Daoy (cell line): ENCODE measurements at places on chromosomes 7 and 10. TPM values are rescaled to one million over a fixed set of nuclear protein-coding genes. Genes with fewer than 3 reads are reported as not detected.

Gene AASS
- 39.8 and 44.1 TPM in 2 replicates for total RNA-seq

DNA sequence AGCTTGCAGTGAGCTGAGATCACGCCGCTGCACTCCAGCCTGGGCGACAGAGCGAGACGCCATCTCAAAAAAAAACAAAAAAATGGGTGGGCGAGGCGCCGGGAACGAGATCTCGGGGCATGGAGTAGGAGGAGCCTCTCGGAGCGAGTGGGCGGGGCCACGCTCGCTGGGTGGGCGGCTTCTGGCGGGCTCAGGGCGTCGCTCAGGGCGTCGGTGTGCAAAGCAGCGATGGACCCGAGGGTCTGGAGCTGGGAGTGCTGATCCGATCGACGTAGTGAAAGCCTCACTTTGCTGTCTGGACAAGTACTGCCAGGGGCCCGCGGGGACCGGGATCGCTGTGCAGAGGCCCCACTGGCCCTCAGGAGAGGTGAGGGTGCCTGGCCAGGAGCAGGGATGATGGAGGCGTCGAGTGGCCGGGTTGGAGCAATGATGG, 22.6 kb upstream of the AMZ1 start:
- no peak for DNase-seq

DNA sequence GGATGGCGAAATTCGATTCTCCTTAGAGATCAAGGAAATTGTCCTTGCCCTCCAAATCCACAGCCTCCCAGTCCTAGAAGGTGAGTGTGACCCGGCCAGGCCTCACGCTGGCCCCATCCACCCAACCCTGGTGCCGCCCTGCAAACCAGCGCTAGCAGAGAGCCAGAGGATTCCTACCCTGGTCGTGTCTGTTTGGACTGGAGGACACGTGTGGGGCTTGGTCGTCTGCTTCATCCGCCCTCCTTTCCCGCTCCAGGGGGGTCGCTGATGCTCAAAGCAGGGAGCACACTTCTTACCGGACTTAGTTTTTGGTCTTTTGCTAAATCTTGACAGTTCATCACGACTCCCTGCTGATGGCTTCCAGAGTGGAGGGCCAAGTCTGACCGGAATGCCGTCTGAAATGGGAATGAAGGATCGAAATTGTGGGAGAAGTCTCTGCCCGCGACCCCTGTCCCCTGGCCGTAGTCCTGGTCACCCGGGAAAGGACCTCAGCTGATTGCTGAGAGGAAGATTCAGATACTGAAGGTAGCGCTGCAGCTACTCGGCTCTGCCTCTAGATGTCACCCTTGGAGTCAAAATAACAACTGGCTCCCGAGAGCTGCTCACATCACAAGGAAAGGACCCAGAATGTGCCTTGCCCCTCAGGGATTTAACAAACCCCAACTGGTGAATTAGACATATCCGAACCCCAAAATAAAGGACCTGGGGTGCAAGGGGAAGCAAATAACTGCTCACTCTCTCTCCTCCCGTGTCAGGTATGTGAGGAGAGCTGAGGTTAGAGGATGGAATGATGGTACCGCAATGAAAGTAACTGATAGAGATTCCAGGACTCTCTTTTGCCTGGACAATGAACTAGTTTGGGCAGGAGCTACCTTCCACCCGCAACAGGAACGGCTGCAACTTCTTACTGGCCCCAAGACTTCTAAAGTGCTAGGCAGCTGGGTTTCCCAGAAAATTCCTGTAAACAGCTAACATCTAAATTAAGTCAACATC, 23.5 kb upstream of the ORC5 start:
- peak; percentile 72 for DNase-seq

GRCh38 chr10:12549297-12549696, 199.9 kb downstream of the CAMK1D start:
- DNase-seq, result no peak

DNA sequence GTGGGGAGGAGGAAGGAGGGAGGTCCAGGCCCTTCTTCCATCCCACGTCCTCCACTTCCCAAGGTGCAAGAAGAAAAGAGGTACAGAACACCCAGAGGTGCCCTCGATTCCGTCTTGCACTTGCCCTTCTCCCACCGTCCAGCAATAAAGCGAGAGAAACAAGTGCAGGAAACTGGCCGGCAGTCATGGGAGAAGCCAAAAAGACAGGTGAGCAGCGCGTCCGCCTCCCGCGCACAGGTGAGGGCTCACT, 1.3 kb downstream of the C10orf95 start:
- no peak for DNase-seq

- no peak for DNase-seq
These were observed 8.9 kb downstream of the ANK3 start for GRCh38 chr10:60380781-60381180.

DNA sequence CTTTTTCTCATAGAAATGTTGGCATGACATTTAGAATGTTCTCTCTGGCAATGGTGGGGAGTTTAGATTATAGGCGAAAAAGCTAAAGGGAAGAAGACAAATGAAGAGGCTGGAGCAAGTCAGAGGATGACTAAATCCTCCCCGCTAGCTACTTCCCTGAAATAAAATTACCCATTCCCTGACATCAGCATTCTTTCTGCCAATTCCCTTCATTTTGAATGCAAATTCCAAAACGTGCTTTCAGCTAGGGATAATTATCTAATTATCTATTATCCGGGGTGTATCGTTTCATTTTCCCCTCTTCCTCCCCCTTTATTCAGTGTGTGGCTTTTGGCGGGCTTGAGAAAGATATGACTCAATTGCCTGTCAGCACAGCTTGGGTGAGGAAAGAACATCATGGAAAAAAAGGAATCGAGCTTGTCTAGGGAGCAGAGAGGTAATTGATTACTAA, 672.3 kb downstream of the TNS3 start:
- peak; percentile 91 for DNase-seq

- no peak for DNase-seq
These were observed 99.2 kb downstream of the ATXN7L1 start for GRCh38 chr7:105776986-105777910.

- no peak for DNase-seq
These were observed 93.7 kb downstream of the FZD1 start for GRCh38 chr7:91357901-91358300.

DNA sequence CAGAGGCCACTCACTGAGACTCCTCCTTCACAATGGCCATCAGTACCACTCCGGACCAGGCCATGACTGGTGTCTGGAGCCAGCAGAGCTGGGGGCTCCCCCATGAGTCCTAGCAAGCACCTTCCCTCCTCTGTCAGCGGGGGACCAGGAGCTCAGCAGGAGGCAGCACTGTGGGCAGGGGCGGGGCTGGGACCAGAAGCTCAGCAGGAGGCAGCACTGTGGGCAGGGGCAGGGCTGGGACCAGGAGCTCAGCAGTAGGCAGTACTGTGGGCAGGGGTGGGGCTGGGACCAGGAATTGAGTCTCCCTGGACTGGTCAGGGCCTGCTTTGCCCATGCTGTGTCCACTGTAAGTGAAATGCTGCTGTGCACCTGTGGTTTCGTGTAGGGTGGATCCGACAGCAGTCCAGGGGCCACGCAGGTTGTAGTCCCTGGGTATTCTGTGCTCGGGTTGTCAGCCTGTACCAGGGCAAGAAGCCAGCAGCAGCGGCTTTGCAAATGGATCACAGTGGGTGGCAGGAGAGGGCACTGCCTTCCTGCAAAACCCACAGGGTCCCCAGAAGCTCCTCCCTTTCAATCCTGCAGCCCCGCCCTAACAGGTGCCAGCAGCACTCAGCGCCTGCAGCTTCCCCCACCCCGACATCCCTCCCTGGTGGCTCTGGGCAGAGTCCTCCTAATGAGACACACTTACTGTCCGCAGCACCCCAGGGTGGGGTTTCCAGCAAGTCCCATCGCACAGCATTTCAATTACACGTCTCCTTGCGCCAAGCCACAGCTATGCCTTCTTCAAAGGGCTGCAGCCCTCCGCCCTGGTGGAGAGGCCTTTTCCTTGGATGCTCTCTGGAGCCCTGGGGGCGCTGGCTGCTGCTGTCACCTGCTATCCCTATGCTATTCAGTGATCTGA, 220.5 kb downstream of the TCERG1L start:
- peak; percentile 34 for DNase-seq

GRCh38 chr7:29335188-29336083, 140.9 kb downstream of the CHN2 start:
- no peak for DNase-seq

Gene SLC13A1
- not detected in 2 replicates for total RNA-seq

GRCh38 chr7:78139335-78139734, 340.8 kb downstream of the PHTF2 start:
- DNase-seq, result no peak

- peak; percentile 40 for DNase-seq
These were observed 150.8 kb upstream of the NPS start for GRCh38 chr10:127398140-127398970.

Gene ABCC2
- 0.80 and 1.9 TPM in 2 replicates for total RNA-seq

Gene PODXL
- 27.1 and 27.8 TPM in 2 replicates for total RNA-seq

Gene HELLS
- total RNA-seq, result 52.1 and 65.4 TPM in 2 replicates

DNA sequence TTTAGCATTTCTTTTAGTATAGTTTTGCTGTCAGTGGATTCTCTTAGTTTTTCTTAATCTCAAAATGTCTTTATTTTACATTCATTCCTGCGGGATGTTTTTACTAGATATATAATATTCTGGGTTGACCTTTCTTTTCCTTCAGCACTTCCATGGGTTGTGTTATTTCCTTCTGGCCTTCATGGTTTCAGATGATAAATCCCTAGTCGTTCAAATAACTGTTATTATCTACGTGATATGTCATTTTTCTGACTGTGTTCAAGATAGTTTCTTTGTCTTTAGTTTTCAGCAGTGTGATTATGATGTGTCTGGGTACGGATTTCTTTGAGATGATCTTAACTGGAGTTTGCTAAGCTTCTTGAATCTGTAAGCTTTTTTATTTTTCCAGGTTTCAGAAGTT, 75.7 kb upstream of the ELN start:
- no peak for DNase-seq

Gene NEBL
- total RNA-seq, result under 0.01 TPM in 1 of 2 replicates, not detected in the other

Gene PRSS37
- not detected in 2 replicates for total RNA-seq
